Hematopoietic multipotent progenitor cell treated with erythropoietin and hydrocortisone succinate and interleukin-3 and kit ligand, for 4 days (in vitro differentiated cells): ENCODE measurements at places on chromosomes 1 and 21.

DNA sequence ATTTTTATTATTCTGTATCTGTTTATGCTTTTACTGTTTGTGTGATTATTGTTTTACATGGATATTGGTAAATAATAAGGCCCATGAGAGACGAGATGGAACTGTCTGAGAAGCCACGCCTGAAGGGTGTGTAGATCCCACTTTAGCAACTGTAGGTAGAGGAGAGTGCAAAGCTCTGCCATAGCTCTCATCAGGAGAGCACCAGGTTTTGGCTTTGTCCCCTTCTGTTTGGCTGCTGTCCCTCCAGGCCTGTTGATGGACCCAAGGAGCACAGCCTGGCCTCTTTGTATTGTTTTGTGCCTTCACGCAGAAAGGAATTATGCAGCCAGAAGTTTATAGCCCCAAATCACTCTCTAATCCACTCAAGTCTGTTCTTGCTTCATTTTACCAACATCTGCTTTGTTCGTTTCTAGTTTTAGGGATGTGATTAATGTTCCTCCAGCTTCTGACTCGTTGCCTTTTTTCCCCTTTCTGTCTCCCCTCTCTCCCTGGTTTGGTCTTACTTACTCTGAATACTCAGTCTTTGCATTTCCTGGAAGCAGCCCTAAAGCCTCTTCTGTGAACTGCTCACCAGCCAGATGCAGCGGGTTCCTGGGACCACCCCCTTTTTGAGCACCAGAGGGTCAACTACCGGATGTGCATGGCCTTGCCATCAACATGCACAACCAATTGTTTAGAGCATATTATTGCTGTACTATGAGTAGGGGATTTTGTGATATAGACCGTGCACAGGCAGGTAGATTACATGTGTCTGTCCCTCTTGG lies 127.3 kb downstream of the HHAT start:
- peak; percentile 29 for DNase-seq

DNA sequence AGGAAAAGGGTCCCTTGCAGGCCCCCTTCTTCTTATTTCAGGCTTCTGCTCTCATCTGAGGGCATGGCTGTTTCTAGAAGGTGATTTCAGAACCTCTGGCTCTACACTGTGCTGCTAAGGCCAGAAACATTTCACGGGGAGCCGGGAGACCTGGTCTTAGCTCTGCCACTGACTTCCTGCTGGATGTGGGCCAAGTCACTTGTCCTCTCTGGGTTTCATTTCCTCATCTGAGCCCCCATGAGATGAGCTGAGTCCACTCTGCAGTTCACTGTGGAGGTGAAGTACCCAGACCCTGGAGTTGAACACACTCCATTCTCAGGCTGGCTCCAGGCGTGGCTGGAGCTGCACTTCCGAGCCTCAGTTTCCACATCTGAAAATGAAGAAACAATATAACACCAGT lies 2.1 kb downstream of the PADI1 start:
- peak; percentile 74 for DNase-seq

- no peak for DNase-seq
These were observed 2.2 kb upstream of the SH3BGRL3 start for GRCh38 chr1:26277719-26278118.

DNA sequence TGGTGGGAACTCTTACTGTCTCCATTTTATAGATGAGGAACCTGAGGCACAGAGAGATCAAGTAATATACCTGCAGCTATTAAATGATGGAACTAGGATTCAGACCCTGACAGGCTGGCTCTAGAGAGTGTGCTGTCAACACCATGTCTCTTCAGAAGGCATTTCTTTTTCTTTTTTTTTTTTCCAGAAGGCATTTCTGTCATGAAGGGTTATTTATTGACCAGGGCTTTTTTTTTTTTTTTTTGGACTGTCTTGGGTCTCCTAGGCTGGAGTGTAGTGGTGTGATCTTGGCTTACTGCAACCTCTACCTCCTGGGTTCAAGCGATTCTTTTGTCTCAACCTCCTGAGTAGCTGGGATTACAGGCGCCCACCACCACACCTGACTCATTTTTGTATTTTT lies 22.6 kb downstream of the HIPK1 start:
- DNase-seq, result no peak

- DNase-seq, result peak; percentile 78
These were observed at the start of gene C1orf56 for GRCh38 chr1:151047591-151047924. TSS of gene C1orf56 (plus strand) at chr1:151047751. CDS start at chr1:151047848, 97 bp downstream.
